ENCODE measurements at places on chromosomes 3 and 15.
A peak's percentile ranks its signal among the peaks of the same experiment; 100 is the strongest.

DNA sequence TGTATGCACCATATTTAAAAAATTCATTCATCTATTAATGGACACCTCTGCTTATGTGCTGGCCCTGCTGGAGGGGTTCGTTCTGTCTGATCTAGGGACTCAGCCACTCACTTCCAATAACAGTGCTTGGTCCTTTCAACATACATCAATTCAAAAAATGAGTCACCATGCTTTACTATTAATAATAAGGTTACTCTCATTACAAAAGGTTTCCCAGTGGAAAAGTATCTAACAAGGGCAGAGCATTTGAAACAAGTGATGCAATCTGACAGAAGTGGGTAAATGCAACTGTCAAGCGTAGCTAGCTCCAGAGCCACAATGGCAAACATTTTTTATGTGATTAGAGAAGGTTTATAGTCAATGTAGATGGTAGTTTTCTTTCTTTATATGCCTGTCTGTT lies 67.9 kb upstream of the TNIK start:
- no peak for DNase-seq

DNA sequence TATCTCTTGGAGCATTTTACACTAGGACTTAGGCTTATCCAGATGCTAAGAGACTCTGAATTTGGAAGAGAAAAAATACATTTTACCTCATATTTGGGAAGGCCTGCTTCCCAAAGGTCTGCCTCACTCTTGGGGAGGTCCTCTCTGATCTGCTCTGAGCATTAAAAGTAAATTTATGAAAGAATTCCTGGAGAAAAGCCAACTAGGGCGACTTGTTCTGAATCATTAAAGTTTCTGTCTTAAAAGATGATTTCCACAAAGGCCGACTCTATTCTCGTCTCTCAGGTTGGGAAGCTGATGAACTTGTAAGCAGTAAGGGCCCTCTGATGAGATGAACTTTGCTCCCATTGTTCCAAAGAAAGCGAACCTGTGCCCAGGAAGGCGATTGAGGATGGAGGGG lies 48.7 kb upstream of the HES1 start:
- DNase-seq, result no peak

GRCh38 chr3:189167027-189167766 lies 4.6 kb upstream of the TPRG1 start:
- no peak for DNase-seq

DNA sequence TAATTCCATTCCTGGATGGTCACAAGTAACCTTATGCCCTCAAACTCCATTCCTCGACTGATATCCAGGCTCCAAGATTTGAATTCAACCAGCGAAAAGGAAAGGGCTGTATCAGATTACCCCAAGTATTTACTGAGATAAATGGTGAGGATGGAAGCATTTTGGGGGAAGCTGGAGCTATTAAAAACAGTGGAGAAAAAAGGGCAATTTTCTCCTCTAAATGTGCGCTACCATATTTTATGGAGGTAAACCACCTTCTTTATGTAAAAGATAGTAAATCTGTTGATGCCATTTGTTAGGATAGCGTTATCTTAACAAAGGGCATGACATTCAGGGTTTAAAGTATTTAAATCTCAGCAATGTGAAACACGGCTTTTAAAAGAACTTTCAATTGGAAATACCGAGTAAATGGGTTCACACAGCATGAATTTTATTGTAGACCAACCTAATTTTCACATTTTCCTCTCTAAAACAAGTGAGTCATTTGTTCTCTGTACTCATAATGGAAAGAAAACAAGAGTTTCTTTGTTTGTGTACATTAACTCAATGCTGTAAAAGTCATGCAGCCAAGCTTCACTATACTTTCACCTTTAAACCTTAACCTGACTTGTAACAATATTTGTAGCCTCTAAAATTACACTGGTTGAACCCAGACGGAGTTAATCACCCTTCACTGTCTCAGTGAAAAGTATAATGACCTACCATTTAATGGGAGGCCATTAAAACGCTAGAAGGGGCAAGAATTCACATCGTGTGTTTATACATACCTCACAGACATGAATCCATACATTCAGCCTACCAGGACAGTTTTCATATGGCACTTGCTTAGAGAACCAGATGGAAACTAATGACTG lies 773.4 kb downstream of the ROBO1 start:
- no peak for DNase-seq

DNA sequence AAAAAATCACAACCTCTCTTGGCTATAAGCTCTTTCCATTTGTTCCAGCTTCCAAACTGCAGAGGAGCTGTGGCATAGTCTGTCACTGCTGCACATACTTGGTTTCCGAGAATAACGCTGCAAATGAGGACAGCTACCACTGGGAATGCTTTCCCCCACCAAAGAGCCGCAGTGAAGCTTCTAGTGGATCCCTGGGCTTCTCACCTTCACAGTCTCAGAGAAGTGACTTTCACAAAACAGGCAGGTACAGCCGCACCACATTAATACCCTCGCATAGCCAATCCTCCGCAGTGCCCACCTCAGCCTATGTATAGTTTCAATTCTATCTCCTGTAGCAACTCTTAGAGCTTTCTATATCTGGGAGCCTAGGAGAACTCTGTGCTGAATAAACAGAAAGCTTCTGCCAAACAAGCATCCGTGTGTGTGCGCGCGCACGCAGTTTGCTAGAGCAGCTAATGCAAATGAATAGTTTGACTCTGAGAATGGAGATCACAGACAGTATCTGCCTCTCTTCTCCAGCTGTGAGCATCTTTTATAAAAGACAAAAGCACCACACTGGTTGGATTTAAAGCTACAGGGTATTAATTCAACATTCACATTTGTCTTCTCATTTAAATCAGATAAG lies 81.9 kb upstream of the PLXND1 start:
- DNase-seq, result peak; percentile 68

DNA sequence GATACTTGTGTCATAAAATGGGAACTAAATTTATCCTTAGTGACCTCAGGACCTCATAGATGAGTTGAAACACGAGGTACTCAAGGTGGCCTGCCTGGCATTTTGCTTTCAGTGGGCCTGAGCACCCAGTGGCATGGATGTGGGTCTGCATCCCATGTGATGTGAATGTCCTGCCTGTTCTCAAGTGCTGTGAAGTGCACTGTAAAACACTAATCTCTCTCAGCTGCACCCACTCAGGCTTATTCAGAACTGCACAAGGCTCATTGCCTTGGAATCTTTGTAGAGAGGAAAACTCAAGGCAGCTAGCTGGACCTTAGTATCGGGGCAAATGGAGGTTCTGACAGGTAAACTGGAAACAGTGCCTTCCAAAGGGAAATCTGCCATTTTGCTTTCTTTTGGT lies 767.0 kb downstream of the TUSC7 start:
- DNase-seq, result no peak

DNA sequence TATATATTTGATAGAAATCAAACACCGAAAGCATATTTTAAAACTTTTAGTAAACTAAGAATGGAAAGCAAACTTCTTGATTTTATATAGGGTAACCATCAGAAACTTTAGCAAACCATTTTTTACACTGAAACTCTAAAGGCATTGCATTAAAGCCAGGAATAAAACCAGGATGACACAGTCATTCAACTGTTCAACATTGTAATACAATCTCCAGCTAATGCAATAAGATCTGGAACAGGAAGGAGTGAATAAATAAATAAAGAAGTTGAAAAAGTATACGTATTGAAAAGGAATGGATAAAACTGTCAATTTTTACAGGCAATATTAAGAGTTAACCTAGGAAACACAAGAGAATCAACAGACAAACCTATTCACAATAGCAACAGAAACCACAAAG lies 181.9 kb upstream of the TTC14 start:
- DNase-seq, result no peak

GRCh38 chr3:48548126-48548525 lies 8.5 kb downstream of the PFKFB4 start:
- DNase-seq, result no peak

DNA sequence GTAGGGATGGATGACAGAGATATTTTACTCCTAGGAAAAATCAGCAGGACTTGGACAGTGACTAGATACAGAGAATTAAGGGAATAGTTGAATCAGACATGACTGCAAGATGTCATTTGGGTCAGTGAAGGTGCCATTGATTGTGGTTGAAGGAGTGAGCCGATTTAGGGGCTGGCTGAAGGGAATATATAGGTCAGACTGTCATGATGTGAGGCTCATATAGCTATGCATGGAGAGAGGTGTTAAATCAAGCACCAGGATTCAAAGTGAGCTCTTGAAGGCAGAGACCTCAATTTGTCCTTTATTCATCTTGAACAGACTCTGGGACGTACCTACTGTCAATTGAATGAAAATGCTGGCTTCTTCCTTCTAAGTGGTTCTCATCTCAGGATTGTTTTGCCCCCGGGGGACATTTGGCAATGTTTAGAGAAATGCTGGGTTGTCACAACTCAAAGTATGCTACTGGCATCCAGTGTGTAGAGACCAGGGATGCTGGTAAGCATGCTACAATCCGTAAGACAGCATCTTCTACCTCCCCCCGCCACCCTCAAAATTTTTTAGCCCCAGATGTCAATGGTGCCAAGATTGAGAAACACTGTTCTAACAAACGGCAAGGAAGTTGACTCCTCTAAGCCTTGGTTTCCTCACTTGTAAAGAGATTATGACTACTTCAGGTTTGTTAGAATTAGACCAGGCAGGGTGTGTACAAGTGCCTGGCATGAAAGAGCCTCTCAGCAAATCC lies 7.8 kb downstream of the ATP2C1 start:
- DNase-seq, result no peak

DNA sequence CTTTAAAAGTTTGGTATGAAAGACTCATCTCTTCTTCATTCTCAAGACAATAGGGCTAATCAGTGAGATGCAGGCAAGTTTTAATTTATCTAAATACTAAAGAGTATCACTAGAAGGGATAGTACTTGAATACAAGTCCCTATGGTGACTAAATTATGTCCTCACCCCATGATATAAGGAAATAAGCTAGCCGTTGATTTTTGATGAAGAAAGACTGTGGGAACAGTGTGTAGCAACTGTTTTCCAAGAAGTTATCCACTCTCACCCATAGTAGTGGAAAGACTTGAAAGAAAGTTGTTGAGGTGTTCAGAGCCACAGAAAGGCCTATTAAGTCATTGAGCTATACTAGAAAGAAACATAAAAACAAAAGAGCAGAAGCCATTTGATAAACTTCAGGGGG lies 36.7 kb downstream of the PIK3CA start:
- DNase-seq, result no peak

DNA sequence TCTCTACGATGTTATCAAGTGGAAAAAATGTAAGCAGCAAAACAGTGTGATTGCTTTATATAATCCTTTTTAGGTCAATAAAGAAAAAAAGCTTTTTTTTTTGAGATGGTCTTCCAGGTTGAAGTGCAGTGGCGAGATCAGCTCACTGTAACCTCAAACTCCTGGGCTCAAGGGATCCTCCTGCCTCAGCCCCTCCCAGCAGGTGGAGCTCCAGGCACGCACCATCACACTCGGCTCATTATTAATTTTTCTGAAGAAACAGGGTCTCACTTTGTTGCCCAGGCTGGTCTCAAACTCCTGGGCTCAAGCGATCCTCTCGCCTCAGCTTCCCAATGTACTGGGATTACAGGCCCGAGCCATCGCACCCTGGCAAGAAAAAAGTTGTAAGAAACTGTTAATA lies 17.3 kb downstream of the RNF168 start:
- DNase-seq, result no peak

DNA sequence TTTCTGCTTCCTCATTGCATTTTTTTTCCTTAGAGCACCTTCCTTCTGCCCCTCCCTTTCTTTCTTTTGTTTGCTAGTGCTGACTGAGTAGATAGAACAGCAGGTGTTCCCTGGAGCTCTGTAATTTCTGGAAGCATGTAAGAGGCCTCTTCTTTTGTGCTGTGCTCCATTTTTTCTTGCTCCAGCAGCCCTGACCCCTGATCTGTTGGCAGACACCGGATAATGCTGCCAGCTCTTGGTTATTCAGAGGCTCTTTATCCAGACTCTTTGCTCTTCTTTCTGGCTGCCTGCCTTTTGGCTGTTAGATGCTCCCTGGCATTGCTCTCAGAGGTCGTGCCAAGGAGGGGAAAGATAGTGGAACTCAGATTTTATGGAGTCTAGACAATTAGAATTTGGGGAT lies 104.4 kb upstream of the RBMS3 start:
- no peak for DNase-seq

DNA sequence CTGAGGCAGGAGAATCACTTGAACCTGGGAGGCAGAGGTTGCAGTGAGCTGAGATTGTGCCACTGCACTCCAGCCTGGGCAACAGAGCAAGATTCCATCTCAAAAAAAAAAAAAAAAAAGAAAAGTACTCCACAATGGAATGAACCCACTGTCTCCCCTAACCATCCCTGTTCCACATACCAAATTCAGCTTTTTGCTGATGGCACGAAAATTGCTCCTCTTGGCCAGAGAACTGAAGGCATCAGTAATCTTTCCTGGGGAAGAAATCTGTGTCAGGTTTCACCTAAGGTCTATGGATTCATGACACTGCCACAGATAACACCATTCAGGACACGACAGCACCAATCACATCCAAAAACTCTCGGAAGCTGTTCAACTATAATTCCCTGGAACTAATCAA lies 6.9 kb upstream of the PRC1 start:
- DNase-seq, result no peak

DNA sequence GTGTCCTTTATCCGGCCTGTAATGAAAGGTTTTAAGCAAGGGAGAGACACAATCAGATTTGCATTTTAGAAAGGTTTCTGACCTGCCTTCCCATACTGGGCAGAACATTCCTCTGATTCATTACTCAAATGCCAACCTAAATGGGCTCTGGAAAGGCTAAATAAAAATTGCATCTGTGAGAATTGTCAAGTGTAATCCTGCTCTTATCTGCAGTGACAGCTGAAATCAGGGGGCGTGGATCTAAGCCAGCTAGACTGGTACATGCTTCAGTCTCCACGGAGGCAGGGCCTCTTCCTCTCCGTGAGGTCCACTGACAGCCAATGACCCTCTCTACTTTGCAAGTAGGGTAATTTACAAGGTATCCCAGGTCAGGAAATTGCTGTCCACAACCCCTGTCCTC lies 32.5 kb upstream of the MINAR1 start:
- DNase-seq, result no peak

GRCh38 chr3:193211984-193212383 lies 29.0 kb upstream of the PLAAT1 start:
- no peak for DNase-seq

- no peak for DNase-seq
Measured at GRCh38 chr3:182294256-182294655, 499.0 kb upstream of the ATP11B start.

GRCh38 chr3:25558121-25558520 lies 106.6 kb downstream of the TOP2B start:
- no peak for DNase-seq

All from NCI-H774 (cell line).